Sciatic nerve (tissue), 2 donors: ENCODE measurements at places on chromosomes 5 and 9.

- no peak for DNase-seq
Observed at GRCh38 chr5:14715481-14715880, 51.0 kb downstream of the OTULIN start.

DNA sequence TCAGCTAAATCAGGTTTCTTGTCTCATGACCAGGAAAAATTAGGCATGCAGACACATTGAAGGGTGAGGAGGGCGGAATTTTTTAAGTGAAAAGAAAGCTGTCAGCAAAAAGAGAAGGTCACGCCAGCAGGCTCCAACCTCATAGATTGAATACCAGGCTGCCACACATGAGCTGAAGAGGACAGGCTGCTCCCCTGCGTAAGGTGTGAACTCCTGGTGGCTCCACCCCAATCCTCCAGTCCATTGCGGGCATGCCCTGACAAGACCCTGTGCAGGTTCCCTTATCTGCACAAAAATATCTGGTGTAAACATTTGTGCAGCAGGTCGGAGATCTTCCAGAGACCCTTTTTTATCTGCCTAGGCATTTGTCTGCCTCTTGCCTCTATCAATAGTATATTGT, 22.9 kb upstream of the TEX10 start:
- no peak for DNase-seq

DNA sequence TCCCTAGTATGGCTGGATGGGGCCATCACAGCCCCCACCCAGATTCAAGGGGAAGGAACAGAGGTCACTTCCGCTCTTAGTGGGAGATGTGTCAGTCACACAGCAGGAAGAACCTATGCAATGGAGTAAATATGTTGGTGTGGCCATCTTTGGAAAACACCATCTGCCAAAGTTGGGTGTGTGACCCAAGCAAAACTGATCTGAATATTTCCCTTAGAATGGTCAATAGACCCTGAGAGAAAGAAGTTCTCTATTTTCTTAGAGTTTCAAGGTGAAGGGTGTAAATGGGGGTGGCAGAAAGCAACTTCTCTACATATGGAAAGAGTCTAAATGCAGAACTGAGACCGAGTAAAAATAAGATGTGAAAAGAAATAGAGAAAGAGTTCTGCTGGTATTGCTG, 212.7 kb downstream of the ESM1 start:
- DNase-seq: no peak

DNA sequence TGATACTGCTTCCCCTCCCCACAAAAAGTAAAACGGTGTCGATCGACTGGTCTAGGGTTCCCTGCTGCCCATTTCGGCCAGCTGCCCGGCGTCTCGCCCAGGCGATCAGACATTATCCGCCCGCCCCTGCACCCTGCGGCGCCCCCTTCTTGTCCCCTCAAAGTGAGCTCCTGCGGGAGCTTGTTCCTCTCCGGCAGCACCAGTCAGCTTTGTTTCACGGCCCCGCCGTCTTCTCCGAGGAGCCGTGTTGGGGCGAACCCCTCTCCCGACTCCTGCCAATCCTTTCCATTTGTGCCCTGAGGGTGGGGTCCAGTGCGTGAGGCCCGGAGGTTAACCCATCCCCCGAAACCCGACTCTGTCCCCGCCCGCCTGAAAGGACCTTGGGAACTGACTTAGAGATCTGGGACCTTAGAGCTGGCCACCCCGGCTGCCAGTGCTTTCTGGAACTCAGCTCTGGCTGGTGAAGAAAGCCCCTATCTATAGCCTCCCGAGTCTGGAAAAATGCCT, 518 bp downstream of the UBE2B start:
- DNase-seq: peak; percentile 75
